ENCODE measurements at places on chromosomes 12 and 14. TPM values are rescaled to one million over a fixed set of nuclear protein-coding genes. Genes with fewer than 3 reads are reported as not detected.

The MYBPC1 gene
- total RNA-seq = not detected

The NOS1 gene
- not detected for total RNA-seq

The CMA1 gene
- total RNA-seq = not detected

The KCNH5 gene
- not detected for total RNA-seq

The CAPZA3 gene
- not detected for total RNA-seq

All from chondrocyte (in vitro differentiated cells).